ENCODE measurements at places on chromosomes 11 and 22.

DNA sequence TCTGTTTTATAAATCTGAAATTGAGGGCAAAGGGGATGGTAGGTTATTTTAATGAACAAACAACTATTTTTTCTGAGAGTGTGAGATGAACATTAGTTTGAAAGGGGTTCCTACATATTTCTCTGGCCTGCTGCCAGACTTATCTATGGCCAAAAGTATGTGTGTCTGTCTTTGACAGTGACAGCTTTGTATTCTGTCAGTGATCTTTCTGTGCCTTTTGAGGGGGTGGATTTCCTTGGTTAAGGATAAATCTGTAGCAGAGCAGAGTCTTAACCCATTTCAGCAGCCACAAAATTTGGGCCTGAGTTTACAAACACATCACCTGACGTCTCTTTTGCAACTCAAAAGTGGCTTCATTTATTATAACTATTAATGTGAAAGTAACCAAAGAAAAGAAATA lies 30.9 kb downstream of the ZFTA start:
- no peak for DNase-seq
- peaks cover 2% of the 10 kb centered on the region for H3K4me1 ChIP-seq
- H3K27me3 ChIP-seq, result no peaks in the 10 kb centered on the region
- no peak overlapping the region for H3K4me3 ChIP-seq

GRCh38 chr11:117900720-117901440 lies 24.4 kb upstream of the FXYD6 start:
- H3K27ac ChIP-seq, result no peak overlapping the region
- DNase-seq, result peak; percentile 6
- H3K36me3 ChIP-seq, result no peaks in the 10 kb centered on the region
- no peak overlapping the region for H3K4me3 ChIP-seq
- H3K27me3 ChIP-seq, result no peaks in the 10 kb centered on the region

DNA sequence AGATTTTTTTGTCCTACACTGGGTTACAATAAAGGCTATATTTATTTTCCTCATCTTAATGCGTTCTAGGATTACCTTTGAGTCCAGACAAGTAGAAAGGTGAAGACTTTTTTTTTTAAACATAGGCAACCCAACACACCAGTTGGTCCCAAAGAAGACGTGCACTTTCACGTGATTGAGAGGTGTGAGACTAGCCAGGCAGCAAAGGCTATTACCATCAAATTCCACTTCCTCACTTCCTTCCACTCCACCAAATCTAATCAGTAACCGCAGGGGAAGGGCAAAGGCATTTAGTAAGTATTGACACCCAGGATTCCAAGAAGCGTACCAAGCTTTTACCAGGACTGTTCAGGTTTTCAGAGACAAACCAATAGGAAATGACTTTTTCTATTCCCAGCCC lies 109.3 kb downstream of the APIP start:
- H3K27ac ChIP-seq, result no peak overlapping the region
- H3K4me1 ChIP-seq, result peaks cover 2% of the 10 kb centered on the region
- no peak for DNase-seq
- peaks cover 24% of the 10 kb centered on the region for H3K27me3 ChIP-seq
- H3K36me3 ChIP-seq, result no peaks in the 10 kb centered on the region

DNA sequence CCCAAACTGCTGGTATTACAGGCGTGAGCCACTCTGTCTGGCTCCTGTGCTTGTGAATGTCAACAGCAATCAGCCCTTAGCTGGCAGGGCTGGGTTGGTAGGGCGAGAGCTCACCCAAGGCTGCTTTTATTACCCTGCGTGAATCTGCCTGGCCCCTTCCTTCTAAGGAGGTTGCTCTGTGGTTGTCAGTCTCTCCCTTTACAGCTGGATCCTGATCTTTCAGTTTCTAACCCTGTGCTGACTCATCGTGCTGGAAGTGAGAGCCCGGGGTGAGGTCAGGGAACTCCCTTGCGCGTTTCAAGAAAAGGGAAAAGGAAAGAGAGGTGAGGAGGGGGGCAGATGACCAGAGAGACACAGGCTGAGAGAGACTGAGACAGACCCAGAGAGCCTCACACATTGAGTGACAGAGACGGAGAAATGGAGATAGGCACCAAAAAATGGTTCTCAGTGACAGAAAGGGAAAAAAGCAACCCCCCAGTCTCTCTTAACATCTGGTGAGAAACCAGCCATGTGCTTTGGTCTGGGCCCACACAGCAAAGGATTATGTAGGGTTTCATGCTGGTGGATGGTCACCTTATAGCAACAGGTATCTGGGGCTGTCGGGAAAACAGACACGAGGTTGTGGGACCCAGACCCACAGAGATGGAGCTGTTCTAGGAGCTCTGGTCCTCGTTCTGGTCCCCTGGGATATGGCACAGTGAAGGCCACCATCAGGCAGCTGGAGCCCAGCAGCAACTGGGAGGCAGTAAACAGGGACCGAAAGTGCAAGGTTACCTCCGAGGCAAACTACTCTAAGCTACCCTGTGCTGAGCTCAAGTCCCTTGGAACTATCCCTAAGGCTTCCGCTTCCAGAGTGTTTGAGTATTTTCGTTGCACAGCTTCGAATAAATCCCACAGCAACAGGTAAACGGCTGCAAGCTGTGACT lies 2.5 kb downstream of the TCN2 start:
- peaks cover 35% of the 10 kb centered on the region for H3K4me1 ChIP-seq
- peak overlapping the region; percentile 27 for H3K27ac ChIP-seq
- H3K36me3 ChIP-seq, result no peaks in the 10 kb centered on the region
- no peak for DNase-seq

GRCh38 chr22:17149076-17149815 lies 9.8 kb downstream of the HDHD5 start:
- H3K36me3 ChIP-seq, result peaks cover 9% of the 10 kb centered on the region
- H3K27ac ChIP-seq, result no peak overlapping the region
- no peak for DNase-seq
- peaks cover 15% of the 10 kb centered on the region for H3K4me1 ChIP-seq
- no peaks in the 10 kb centered on the region for H3K27me3 ChIP-seq
- no peak overlapping the region for H3K4me3 ChIP-seq

GRCh38 chr22:30497466-30498150 lies 7.9 kb downstream of the SEC14L4 start:
- H3K27me3 ChIP-seq, result peaks cover 21% of the 10 kb centered on the region
- DNase-seq, result no peak
- no peaks in the 10 kb centered on the region for H3K4me1 ChIP-seq
- no peaks in the 10 kb centered on the region for H3K36me3 ChIP-seq

DNA sequence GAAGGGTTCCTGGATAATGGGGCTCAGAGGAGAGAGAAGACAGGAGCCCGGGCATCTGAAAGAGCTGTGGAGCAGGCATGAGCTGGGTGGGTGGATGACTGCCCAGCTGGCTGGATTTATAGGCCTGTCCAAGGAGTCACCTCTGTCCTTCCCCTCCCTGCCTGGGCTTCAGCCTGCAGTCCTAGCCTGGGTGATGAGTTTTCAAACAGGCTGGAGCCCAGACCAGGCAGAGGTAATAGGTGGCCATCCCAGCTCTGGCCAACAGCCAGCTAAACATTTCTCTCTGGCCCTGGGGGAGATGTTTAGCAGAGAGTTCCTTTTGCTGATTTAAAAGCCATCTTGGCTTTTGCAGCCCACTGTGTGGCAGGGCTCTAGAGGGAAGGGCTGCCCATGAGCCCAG lies 5.4 kb downstream of the C11orf96 start:
- H3K36me3 ChIP-seq, result no peaks in the 10 kb centered on the region
- H3K4me3 ChIP-seq, result no peak overlapping the region
- DNase-seq, result no peak
- H3K27me3 ChIP-seq, result peaks cover 55% of the 10 kb centered on the region
- H3K4me1 ChIP-seq, result peaks cover 9% of the 10 kb centered on the region
- no peak overlapping the region for H3K27ac ChIP-seq

DNA sequence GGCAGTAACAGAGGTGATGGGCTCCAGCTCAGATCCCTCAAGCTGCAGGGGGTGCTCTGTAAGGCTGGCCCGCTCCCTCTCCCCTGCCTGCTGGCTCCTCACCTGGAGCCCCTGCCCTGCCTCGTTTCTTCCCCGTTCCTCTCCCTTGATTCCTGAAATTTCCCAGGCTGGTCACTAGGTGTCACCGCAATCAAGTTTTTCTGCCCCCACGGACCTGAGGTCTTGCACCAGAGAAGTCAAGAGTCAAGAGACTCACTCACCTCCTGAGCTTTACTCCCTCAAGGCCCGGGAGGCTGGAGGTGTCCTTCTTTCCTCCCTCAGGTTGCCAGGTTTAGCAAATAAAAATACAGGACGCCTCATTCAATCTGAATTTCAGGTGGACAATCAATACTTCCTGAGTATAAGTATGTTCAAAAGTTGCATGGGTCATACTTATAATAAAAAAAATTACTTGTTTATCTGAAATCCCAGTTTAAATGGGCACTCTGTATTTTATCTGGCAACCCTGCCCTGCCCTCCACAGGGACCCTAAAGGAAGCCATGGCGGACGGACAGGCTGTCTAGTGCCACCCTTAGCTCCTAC lies 69.2 kb downstream of the SCUBE1 start:
- no peaks in the 10 kb centered on the region for H3K36me3 ChIP-seq
- peaks cover 3% of the 10 kb centered on the region for H3K27me3 ChIP-seq
- no peak overlapping the region for H3K27ac ChIP-seq
- peak; percentile 46 for DNase-seq

DNA sequence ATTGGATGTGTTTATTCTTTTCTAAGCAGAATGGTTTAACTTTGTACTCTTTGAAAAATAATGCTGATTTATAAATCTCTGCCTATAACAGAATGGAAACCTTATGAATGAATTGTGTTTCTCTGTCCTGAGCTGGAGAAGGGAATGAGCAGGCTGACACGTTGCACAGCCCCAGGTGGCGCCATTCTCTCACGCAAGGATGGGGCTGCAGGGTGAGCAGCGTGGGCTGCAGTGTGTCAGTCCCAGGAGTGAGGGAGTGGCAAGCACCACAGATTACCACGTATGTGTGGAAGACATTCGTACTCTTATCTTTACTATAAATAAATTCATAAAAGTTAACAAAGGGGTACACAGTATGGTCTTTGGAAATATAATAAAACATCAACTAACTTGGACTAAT lies 33.4 kb downstream of the FDX1 start:
- DNase-seq, result peak; percentile 45
- H3K36me3 ChIP-seq, result peaks cover 18% of the 10 kb centered on the region
- H3K4me3 ChIP-seq, result no peak overlapping the region
- H3K4me1 ChIP-seq, result no peaks in the 10 kb centered on the region

DNA sequence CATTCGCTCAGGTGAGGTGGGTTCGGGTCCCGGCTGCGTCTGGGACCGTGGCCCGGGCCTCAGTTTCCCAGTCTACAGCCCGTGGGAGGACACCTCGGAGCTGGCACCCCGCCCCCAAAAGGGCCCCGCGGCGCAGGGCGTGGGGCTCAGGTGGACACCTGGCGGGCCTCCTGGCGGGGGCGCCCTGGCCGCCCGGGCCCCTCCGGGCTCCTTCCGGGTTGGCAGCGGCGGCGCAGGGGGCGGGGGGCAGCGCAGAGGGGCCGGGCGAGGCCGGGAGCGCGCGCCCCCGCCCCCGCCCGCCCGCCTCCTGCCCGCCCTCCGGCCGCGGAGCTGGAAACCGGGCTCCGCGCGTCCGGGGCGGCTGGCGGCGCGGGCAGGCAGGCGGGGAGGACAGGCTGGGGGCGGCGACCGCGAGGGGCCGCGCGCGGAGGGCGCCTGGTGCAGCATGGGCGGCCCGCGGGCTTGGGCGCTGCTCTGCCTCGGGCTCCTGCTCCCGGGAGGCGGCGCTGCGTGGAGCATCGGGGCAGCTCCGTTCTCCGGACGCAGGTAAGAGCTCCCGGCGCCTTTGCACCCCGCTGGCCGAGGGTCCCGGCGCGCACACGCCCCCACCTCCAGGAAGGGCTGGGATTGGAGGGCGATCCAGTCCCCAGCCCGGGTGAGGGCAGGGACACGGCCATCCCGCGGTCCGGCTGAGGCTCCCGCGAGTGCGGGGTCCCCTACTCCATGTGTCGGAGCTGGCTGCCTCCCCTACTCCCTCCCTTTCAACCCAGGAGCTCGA lies at the start of gene EMID1:
TSS of gene EMID1 (plus strand) at position 303 of the 778 bp plus-strand sequence. CDS start at position 446, 143 bp downstream.
- peak within 1 kb of the TSS; percentile 46 for H3K4me3 ChIP-seq
- DNase-seq, result peak; percentile 55
- H3K4me1 ChIP-seq, result peaks cover 23% of the 10 kb centered on the region
- no peaks in the 10 kb centered on the region for H3K36me3 ChIP-seq
- H3K27ac ChIP-seq, result no peak within 1 kb of the TSS

- peaks cover 11% of the 10 kb centered on the region for H3K27me3 ChIP-seq
- peaks cover 7% of the 10 kb centered on the region for H3K4me1 ChIP-seq
- H3K4me3 ChIP-seq, result no peak overlapping the region
- no peaks in the 10 kb centered on the region for H3K36me3 ChIP-seq
- DNase-seq, result no peak
Observed at GRCh38 chr11:2072551-2073261, 66.5 kb downstream of the IGF2 start.
